ENCODE measurements at places on chromosomes 3 and 15. TPM values are rescaled to one million over a fixed set of nuclear protein-coding genes. Genes with fewer than 3 reads are reported as not detected.

DNA sequence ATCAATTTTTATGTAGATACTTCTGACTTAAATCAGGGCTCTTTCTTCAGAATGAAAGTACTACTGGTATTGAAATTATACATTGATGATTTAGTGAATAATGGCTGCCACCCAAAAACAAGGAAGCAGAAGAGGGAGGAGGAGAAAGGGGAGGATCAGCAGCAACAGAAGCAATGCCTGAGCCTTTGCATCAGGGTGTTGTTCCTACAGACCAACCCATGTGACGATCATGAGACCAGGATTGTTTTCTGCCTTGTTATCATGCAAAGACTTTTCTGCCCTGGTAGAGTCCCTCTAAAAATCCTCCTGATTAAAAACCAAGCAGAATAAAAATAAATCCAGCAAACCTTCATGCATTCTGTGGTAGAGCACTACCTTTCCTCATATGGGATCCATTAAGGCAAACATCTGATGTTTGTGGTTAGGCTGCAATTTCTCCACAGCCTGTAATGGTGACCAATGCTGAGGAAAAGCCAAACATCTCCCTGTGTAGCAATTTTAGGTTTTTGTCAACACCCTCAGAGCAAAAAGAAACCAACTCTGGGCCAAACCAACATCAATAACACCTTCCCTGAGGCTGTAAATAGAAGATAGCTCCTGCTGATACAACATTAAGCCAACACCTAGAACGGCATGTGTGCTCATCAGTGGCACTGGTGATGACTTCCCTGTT, 191.7 kb downstream of the ATP8B4 start:
- H3K27ac ChIP-seq, result no peak overlapping the region
- H3K36me3 ChIP-seq, result no peaks in the 10 kb centered on the region
- DNase-seq, result no peak
- H3K4me1 ChIP-seq, result no peaks in the 10 kb centered on the region
- H3K4me3 ChIP-seq, result no peak overlapping the region

DNA sequence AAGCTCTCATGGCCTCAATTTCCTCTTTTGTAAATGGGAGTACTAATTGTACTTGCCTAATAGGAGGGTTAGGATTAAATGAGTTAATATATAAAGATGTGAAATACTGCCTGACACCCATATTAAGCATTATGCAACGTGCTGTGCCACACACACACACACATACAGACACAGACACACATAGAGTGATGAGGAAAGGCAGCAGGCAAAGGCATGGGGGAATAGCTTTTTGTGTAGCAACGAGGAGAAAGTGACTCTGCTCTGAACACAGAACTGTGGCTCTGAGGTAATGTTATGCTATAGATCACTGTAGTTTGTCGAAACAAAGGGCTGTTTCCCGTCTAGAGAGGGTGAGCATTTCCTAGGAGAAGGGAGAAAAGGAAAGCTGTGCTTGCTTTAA, 233.3 kb upstream of the SLCO3A1 start:
- H3K27me3 ChIP-seq, result no peaks in the 10 kb centered on the region
- H3K4me1 ChIP-seq, result no peaks in the 10 kb centered on the region
- no peaks in the 10 kb centered on the region for H3K36me3 ChIP-seq
- DNase-seq, result no peak

Gene BFSP2
- total RNA-seq, result not detected

GRCh38 chr3:124985349-124985748, 50.8 kb upstream of the MUC13 start:
- H3K4me3 ChIP-seq, result no peak overlapping the region
- no peak overlapping the region for H3K27ac ChIP-seq
- no peaks in the 10 kb centered on the region for H3K36me3 ChIP-seq

DNA sequence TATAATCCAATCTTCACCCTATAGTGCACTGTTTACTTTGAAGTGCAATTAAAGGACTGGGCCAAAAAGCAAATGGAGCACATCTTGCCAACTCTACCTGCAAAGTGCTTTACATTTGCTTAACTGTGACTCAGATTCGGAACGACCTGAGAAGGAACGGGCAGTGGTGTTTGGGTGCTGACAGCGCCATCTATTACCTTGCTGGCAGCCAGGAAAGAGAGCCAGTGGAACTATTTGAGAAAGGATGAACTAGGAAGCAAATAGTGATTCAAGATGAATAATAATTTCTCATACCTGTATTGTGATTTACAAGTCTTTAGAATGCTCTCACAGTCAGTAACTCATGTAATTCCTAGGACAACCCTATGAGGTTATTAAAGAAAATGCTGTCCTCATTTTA, 312.9 kb downstream of the PDCD6IP start:
- no peaks in the 10 kb centered on the region for H3K4me1 ChIP-seq
- H3K27me3 ChIP-seq, result no peaks in the 10 kb centered on the region
- no peaks in the 10 kb centered on the region for H3K36me3 ChIP-seq
- no peak overlapping the region for H3K4me3 ChIP-seq
- no peak overlapping the region for H3K27ac ChIP-seq
- DNase-seq, result no peak

- no peaks in the 10 kb centered on the region for H3K4me1 ChIP-seq
- H3K27ac ChIP-seq, result no peak overlapping the region
- no peaks in the 10 kb centered on the region for H3K36me3 ChIP-seq
- DNase-seq, result peak; percentile 19
- H3K27me3 ChIP-seq, result peaks cover 8% of the 10 kb centered on the region
- H3K4me3 ChIP-seq, result no peak overlapping the region
Observed at GRCh38 chr15:33292717-33293307, 18.0 kb upstream of the RYR3 start.

DNA sequence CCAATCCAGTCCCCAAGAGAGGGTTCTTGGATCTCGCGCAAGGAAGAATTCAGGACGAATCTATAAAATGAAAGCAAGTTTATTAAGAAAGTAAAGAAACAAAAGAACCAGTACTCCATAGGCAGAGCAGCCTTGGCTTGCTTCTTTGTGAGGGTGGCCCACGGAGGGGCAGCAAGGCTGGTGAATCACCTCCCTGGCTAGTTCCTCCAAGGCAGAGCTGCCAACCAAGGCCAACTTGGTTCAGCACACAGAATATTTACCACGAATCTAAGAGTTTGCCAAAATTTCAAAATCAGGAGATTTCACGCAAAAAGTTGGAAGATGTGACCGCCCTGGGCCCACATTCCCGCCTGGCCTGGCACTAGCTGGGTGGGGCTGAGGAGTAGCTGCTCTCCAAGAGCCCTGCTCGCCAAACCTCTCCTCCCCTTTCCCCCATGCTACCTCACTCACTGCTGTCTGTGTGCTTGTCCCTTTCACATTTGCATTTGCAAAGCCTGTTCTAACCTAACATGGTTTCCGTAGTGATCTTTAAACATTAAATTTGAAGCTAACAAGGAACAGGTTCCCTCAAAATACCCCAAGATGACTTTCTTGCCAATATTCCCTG, 26.2 kb upstream of the DCUN1D1 start:
- H3K4me3 ChIP-seq, result no peak overlapping the region
- DNase-seq, result no peak
- H3K36me3 ChIP-seq, result no peaks in the 10 kb centered on the region
- H3K27me3 ChIP-seq, result no peaks in the 10 kb centered on the region

- H3K4me1 ChIP-seq, result no peaks in the 10 kb centered on the region
- no peaks in the 10 kb centered on the region for H3K36me3 ChIP-seq
- DNase-seq, result no peak
- H3K4me3 ChIP-seq, result no peak overlapping the region
- peak overlapping the region; percentile 33 for H3K27ac ChIP-seq
Observed at GRCh38 chr3:129795186-129796010, 98.1 kb downstream of the TMCC1 start.

DNA sequence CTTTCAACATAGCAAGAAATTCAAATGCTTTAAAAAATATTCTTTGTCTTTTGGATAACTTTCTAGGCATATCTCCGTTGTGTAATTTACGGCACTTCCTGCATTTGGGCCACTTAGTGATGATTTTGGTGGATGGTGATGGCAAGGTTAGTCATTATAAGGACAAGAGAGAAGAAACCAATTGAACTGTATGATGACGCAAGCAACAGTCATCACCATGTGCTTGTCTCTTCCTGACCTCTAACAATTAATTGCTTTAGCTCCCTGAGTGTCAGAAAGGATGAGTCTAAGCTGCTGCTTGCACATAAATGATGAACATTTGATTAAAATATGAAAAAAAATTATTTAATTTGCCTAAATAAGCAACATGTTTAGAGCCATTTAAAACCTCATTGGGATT, 11.3 kb upstream of the P2RY12 start:
- no peak overlapping the region for H3K4me3 ChIP-seq
- H3K27ac ChIP-seq, result no peak overlapping the region
- H3K4me1 ChIP-seq, result no peaks in the 10 kb centered on the region
- H3K27me3 ChIP-seq, result no peaks in the 10 kb centered on the region
- no peak for DNase-seq

- H3K27me3 ChIP-seq, result no peaks in the 10 kb centered on the region
- DNase-seq, result no peak
- peaks cover 4% of the 10 kb centered on the region for H3K36me3 ChIP-seq
- H3K4me1 ChIP-seq, result no peaks in the 10 kb centered on the region
Observed at GRCh38 chr3:67531181-67532101, 123.0 kb downstream of the SUCLG2 start.

DNA sequence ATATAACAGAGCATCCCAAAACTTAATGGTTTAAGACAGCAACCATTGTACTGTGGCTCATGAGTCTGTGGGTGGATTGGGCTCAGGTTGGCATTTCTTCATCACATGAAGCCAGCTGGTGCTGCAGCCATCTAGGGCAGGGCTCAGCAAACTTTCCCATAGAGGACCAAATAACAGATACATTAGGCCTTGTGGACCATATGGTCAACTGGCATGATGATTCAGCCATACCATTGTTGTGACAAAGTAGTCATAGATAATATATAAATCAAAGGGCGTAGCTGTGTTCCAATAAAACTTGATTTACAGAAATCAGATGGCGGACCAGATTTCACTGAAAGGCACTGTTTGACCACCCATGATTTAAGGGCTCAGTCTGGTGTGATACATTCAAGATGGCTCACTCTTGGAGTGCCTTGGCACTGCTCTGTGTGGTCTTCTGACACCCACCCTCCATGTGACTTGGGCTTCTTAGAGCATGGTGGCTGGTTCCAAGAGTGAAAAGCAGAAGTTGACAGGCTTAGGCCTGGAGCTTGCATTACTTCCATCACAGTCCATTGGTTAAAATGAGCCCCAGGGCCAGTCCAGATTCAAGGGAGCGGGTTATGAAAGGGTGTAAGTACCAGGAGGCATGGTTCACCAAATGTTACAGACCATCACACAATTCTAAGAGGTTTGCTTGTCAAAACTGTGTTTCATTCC, 40.8 kb upstream of the BHLHE40 start:
- H3K4me1 ChIP-seq, result no peaks in the 10 kb centered on the region
- H3K4me3 ChIP-seq, result no peak overlapping the region
- DNase-seq, result no peak
- no peaks in the 10 kb centered on the region for H3K27me3 ChIP-seq
- H3K27ac ChIP-seq, result no peak overlapping the region

Gene LMAN1L
- not detected for total RNA-seq

- no peaks in the 10 kb centered on the region for H3K4me1 ChIP-seq
- no peaks in the 10 kb centered on the region for H3K27me3 ChIP-seq
- H3K4me3 ChIP-seq, result no peak overlapping the region
- no peak overlapping the region for H3K27ac ChIP-seq
Observed at GRCh38 chr15:27589260-27589659, 509.9 kb downstream of the OCA2 start.

- no peak overlapping the region for H3K27ac ChIP-seq
- no peaks in the 10 kb centered on the region for H3K36me3 ChIP-seq
- no peaks in the 10 kb centered on the region for H3K27me3 ChIP-seq
- no peak overlapping the region for H3K4me3 ChIP-seq
- peaks cover 5% of the 10 kb centered on the region for H3K4me1 ChIP-seq
Observed at GRCh38 chr15:73056460-73056859, 4.2 kb downstream of the NEO1 start.

GRCh38 chr3:197555281-197556261, at the start of gene BDH1:
Gene BDH1, minus strand, starts transcription at chr3:197555968. Its CDS starts 9,525 bp downstream, at chr3:197546443.
- H3K4me1 ChIP-seq, result no peaks in the 10 kb centered on the region
- DNase-seq, result peak; percentile 32
- H3K27ac ChIP-seq, result peak within 1 kb of the TSS; percentile 93
- H3K36me3 ChIP-seq, result no peaks in the 10 kb centered on the region

Gene TMEM89
- not detected for total RNA-seq

Gene NEO1
- 15.8 TPM for total RNA-seq

Gene EIF2A
- 62.4 TPM for total RNA-seq

DNA sequence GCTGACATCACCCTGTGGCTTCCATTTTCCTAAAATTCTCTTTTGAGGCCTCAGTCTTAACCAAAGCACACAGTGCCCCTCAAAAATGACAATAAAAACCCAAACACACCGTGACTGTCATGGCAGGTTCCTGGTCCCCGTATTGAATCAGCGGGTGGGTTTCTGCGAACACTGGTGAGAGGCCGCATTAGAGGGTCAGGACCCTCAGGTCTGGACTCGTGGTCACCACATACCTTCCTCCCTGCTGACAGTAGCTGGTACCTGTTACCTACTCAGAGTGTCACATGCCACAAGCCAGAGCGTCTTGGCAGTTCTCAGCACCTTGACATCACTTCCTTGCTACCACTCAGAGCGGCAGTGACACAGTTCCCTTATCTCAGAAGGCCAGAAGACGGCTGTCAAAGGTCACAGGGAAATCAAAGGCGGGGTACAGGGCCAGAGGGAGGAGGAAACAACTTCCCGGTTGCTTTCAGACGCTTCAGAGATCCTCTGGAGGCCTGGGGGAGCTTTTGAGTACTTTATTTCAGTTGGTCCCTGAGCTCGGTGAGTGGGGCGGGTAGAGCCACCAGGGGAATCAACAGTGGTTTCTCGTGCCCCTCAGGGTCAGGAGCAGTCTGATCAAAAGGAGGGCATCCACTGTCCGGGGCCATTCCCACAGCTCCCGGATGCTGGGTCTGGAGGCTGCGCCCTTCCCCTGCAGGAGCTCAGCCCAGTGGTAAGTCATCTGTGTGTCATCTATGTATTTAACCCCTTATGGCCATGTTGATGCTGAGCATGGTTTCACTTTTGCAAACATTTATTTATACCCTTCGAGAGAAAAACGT, at the start of the genes CCR5AS and CCRL2:
Gene CCR5AS (minus strand): TSS at position 279 of the 824 bp plus-strand sequence.
Gene CCRL2 (plus strand): TSS at position 472 of the 824 bp plus-strand sequence. CDS start 821 bp downstream, outside the sequence.
- H3K4me1 ChIP-seq, result no peaks in the 10 kb centered on the region
- peak; percentile 62 for DNase-seq
- H3K27me3 ChIP-seq, result no peaks in the 10 kb centered on the region

Gene KCNMB2
- total RNA-seq, result 3.3 TPM

Gene THSD4
- 13.9 TPM for total RNA-seq

- DNase-seq, result no peak
- peaks cover 5% of the 10 kb centered on the region for H3K4me1 ChIP-seq
- H3K27ac ChIP-seq, result no peak overlapping the region
- H3K4me3 ChIP-seq, result no peak overlapping the region
- H3K27me3 ChIP-seq, result no peaks in the 10 kb centered on the region
Observed at GRCh38 chr3:33364531-33365128, 75.6 kb downstream of the UBP1 start.

GRCh38 chr3:175312791-175313190, 453.7 kb downstream of the NAALADL2 start:
- no peak for DNase-seq
- peaks cover under 1% of the 10 kb centered on the region for H3K4me1 ChIP-seq
- H3K4me3 ChIP-seq, result no peak overlapping the region
- no peaks in the 10 kb centered on the region for H3K27me3 ChIP-seq

- no peaks in the 10 kb centered on the region for H3K27me3 ChIP-seq
- H3K4me3 ChIP-seq, result no peak overlapping the region
- no peak overlapping the region for H3K27ac ChIP-seq
- no peaks in the 10 kb centered on the region for H3K4me1 ChIP-seq
Observed at GRCh38 chr3:185711255-185711870, 113.5 kb downstream of the IGF2BP2 start.

Gene NECTIN3
- total RNA-seq, result 10.3 TPM

Gene LYZL4
- total RNA-seq, result not detected

Gene TM4SF1
- total RNA-seq, result 185 TPM

Measured in pancreas (tissue), 10 donors.